ENCODE measurements at places on chromosomes 2 and 18. TPM values are rescaled to one million over a fixed set of nuclear protein-coding genes. Genes with fewer than 3 reads are reported as not detected.

NYAP2 gene
- polyA plus RNA-seq: 0.40 TPM

INPP5D gene
- 12.6 TPM for polyA plus RNA-seq

FSIP2 gene
- polyA plus RNA-seq: 1.8 TPM

METAP1D gene
- polyA plus RNA-seq: 11.4 TPM

ANTXR1 gene
- 29.6 TPM for polyA plus RNA-seq

ANKRD30BL gene
- 0.09 TPM for polyA plus RNA-seq

PLCL1 gene
- polyA plus RNA-seq: 3.3 TPM

UGT1A8 gene
- not detected for polyA plus RNA-seq

CAPN14 gene
- polyA plus RNA-seq: 0.13 TPM

NEB gene
- polyA plus RNA-seq: 18.5 TPM

APLF gene
- polyA plus RNA-seq: 2.0 TPM

COLEC12 gene
- polyA plus RNA-seq: 19.1 TPM

CD8B gene
- polyA plus RNA-seq: 7.3 TPM

LINC00305 gene
- polyA plus RNA-seq: not detected

LOXL3 gene
- polyA plus RNA-seq: 3.6 TPM

PTH2R gene
- 0.46 TPM for polyA plus RNA-seq

SRSF7 gene
- polyA plus RNA-seq: 240 TPM

DCAF17 gene
- 21.8 TPM for polyA plus RNA-seq

DSC3 gene
- polyA plus RNA-seq: 3.4 TPM

CERKL gene
- polyA plus RNA-seq: 7.6 TPM

SLC23A3 gene
- polyA plus RNA-seq: 6.2 TPM

ADAM23 gene
- polyA plus RNA-seq: 3.3 TPM

FEV gene
- 11.9 TPM for polyA plus RNA-seq

CREG2 gene
- polyA plus RNA-seq: 4.3 TPM

CRYGC gene
- not detected for polyA plus RNA-seq

PDE1A gene
- polyA plus RNA-seq: 16.1 TPM

GPAT2 gene
- polyA plus RNA-seq: 1.7 TPM

Measured in large intestine (tissue), 12 donors.